ENCODE measurements at places on chromosomes 13 and 19.
A peak's percentile ranks its signal among the peaks of the same experiment; 100 is the strongest.

DNA sequence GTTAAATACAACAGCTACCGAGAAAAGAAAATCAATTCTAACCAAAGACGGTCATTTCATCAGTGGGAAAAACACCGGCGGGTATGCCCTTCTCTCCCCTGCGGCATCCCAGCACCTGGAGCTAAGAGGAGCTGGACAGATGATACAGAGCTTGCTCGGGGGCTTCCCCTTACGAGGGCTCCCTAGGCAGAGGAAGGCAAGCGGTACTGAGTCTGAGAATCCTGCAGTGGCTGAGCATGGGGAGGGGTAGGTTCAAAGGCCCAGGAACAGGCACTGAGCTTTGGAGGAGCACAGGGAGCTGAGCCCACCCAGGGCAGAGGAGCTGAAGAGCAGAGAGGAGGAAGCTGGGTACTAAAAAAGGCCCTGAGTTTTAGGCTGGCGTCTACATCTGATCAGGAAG, 12.7 kb downstream of the STK24 start:
- no peak for DNase-seq

- no peak for DNase-seq
Measured at GRCh38 chr19:43781630-43782310, 997 bp upstream of the KCNN4 start.

DNA sequence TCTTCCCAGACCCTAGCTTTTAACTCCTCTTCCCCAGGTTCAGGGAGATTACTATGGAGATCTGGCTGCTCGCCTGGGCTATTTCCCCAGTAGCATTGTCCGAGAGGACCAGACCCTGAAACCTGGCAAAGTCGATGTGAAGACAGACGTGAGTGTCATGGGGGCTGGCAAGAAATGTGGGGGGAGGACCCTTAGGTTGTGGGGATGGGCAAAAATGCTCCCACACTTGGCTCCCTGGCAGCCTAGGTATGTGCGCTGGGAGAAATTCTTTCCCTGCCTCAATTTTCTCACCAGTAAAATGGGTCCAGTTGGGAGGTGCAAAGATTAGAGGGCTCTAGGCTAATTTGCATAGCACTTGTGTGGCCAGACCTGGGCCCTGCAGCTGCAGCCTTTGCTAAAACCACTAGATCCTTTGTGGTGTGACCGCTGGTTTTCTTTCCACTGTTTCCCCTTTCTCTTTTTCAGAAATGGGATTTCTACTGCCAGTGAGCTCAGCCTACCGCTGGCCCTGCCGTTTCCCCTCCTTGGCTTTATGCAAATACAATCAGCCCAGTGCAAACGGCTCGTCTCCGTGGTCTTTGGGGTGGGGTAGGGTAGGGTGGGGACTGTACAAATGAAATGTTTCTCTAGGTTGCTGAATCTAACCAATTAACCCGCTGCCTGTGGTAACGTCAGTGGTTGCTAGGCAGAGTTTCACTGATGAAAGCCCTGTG, 959 bp upstream of the RAB4B start:
- DNase-seq = peak; percentile 77

GRCh38 chr13:99087954-99088491, 110.2 kb upstream of the DOCK9 start:
- peak; percentile 17 for DNase-seq

DNA sequence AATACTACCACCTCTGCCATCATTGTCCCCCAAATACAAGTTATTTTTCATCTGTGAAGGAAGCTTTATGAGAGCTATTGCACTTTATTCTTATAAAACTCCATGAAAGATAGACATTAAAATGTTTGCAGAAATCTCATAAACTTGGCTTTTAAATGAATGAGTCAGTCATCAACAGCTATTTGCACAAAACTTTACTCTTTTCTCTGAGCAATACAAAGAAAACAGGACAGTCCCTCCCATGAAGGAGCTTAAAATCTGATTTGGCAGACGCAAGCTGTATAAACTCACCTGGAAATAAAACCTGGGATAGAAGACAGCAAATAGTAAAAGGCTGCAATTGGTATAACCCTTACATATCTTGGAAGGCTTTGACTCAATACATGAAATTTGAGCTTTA, 16.6 kb upstream of the RCBTB1 start:
- no peak for DNase-seq

DNA sequence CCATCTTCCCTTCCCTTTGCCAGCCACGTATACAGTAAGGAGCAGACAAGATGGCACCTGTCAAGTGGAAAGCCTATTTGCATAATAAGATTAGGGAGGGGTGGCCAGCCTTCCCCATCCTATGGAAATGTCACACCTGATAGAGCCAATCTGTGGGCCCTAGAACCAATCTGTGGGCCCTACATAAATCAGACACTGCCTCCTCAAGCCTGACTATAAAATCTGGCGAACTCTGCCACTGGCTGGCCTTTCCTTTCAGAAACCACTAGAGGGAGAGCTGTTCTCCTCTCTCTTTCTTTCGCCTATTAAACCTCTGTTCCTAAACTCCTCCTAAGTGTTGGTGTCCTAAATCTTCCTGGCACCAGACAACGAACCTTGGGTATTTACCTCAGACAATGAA, 231.5 kb upstream of the KLHL1 start:
- DNase-seq = no peak

- no peak for DNase-seq
Measured at GRCh38 chr19:3403489-3404323, 37.3 kb downstream of the NFIC start.

DNA sequence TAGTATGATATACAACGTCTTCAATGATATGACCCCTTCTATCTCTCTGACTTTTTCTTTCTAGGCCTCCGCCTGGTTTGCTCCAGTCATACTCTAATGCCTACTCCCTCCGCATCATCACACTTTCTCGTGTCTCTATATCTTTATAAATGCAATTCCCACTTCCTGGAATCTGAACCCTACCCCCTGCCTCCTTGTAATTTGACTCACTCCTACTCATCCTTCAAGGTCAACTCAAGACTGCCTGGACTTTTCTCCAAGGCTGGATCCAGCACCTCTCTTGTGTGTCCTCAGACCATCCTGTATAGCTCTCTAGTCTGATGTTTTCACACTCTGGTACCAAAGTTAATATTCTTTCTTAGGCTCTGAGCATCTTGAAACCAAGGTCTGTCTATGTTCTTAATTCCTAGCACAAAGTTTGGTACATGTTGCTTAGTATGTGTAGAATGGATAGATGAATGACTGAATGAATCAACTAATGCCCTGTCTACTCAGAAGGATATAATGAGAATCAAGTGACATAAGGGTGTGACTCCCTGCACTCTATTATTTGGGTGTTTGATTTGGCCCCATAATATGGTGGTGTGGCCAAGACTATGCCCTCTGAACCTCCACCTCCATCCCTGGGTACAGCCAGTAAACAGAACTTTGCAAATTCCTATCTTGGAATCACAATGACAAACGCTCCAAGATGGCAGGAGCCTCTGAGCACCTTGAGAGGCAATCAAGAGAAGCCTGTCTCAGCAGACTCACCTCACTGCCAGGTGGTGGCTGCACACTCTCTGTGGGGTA, 74.3 kb upstream of the SERP2 start:
- DNase-seq = no peak

DNA sequence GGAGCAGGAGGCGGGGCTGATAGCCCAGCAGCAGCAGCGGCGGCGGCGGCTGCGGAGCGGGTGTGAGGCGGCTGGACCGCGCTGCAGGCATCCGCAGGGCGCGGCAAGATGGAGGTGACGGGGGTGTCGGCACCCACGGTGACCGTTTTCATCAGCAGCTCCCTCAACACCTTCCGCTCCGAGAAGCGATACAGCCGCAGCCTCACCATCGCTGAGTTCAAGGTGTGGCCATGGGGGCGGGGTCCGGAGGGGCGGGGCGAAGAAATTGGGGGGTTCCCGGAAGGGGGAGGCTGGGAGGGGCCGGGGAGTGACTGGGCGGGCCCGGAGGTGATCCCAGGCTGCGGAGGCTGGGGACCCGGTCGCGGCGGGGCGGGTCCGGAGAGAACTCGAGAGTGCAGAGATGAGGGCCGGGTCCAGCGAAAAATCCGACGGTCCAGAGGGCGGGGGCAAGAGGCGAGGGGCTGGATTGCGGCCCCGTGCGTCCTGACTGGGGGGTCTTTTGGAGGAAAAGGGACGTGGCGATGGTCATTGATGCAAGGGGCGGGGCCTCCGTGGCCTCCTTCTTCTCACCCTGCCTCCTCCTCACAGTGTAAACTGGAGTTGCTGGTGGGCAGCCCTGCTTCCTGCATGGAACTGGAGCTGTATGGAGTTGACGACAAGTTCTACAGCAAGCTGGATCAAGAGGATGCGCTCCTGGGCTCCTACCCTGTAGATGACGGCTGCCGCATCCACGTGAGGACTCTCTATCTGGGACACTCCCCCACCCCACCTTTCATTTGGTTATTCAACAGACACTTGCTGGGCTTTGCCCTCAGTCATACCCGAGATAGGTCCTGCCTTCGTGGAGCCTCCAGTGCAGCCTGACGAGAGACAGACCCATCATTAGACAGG, at the start of gene TBCB:
TSS of gene TBCB (plus strand) at position 16 of the 891 bp plus-strand sequence. CDS start at position 109, 93 bp downstream.
- peak; percentile 78 for DNase-seq

DNA sequence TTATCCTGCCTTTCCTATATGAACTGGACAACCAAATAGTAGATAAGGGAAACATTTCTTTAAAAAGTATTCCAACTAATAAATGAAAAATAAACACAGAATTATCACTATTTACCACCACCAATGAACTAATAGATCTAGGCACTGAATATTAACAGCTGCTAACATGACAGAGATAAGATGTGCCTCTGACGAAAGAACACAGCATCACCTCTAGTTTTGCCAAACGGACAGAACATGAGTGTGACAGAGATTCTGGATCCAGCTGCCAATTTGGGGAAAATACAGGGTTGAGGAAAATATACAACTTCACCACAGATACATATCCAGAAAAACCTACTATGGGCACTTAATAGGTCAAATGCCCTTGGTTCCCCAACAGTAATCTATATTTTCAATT, 18.0 kb downstream of the VPS36 start:
- DNase-seq = no peak

DNA sequence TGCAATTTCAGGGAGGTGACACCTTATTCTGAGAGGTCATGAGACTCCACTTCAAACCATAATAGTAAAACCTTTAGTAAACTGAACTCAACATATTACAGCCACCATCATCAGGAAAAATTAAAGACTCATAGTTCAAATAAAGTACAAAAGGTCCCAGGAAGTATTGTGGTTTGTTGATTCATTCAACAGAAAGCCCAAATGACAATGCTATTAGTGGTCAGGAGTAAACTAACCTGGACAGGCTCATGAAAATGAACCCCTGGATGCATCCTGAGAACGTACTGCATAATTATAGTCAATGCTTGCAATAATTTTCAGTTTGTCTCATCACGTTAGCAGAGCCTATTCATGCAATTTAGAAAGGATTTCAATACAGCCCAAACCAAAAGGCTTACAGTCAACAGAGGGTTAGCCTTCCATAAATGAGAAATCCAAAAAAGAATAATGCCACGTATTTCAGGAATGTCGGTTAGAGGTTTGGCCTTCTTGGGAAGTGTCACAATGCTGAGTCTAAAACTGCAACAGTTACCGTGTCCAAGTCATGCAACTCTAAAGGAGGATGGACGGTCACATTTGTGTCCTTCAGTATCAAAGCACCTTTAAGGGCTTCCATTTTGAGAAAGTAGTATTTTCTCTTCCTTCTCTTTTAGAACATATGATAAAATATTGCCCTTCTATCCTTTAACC, 280.8 kb downstream of the ABCC4 start:
- no peak for DNase-seq

DNA sequence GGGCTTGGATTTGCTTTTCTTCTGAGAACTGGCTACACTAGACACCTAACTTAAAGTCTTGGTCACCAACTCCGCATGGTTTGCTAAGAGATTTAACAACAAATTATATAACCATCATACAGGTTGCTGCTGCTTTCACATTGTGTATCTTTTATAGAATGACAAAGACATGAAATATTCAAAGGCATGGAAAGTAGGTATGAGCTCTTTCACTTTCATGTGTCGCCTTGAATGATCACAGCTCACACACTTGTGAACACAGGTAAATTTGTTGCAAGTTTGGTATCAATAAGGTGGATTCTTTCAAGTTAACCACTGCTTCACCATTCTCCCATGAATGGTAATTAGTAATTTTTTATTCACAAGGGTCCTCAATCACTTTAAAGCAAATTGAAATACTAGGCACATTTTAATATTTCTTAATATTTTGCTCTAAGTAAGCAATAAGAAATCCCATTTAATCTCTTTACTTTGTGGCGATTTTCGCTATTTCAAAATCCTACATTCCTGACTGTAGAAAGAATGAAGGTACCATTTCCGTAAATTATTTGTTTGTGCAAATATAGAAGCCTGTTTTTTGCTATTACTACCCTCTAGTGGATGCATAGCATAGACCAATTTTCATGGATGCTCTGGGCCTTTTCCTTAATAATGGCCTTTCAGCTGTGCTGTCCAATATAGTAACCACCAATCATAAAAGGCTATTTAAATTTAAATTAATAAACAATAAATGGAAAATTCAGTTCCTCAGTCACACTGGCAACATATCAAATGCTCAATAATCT, 45.5 kb upstream of the FREM2 start:
- no peak for DNase-seq

GRCh38 chr19:12603714-12604113, 6.9 kb downstream of the ZNF490 start:
- no peak for DNase-seq

All from activated T-helper 1 cell treated with Interleukin-2 at 50 U/mL for 16 hours (primary cell).